ENCODE measurements at places on chromosomes 5 and 9. TPM values are rescaled to one million over a fixed set of nuclear protein-coding genes. Genes with fewer than 3 reads are reported as not detected.

GRCh38 chr9:389159-389558, 174.5 kb downstream of the DOCK8 start:
- no peak overlapping the region for H3K4me3 ChIP-seq
- no peak overlapping the region for H3K27ac ChIP-seq
- no peaks in the 10 kb centered on the region for H3K36me3 ChIP-seq
- no peaks in the 10 kb centered on the region for H3K27me3 ChIP-seq

DNA sequence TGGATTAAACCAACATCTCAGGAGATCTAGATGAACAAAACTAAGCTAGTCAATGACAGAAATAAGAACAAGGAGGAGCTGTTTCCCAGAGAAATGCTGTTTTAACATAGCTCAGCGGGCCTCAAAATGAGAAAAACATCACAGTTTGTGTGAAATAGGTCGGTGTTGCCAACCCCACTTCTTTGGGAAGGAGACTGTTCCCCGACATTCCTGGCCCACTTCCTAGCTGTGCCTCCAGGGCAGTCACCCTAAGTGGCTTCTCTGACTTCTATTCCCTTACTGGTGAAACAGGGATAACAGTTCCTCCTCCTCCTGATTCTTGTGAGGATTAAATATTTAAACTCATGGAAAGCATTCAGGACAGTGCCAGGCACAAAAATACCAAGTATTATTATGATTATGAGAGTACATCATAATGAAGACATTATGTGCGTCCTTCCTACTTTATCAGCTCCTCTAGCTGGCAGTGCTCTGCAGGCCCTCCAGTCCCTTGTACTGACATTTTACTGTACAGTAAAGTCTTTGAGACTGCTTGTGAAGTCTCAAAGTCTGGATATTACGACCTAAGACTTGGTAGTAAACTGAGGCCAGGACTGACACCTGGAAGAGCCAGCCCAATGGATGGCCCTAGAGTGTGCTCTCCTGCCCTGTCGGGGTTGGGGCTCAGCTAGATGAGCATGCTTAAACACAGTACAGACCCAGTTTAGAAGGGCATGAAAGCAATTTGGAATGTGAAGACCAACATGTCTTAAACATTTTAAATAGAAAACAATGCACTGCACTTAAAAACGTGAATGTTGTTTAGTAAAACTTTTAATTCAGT, 7.3 kb downstream of the ISCA1 start:
- H3K4me3 ChIP-seq = no peak overlapping the region
- H3K36me3 ChIP-seq = no peaks in the 10 kb centered on the region
- no peaks in the 10 kb centered on the region for H3K27me3 ChIP-seq
- no peak for DNase-seq
- no peak overlapping the region for H3K27ac ChIP-seq

- no peak for DNase-seq
- no peaks in the 10 kb centered on the region for H3K27me3 ChIP-seq
- no peak overlapping the region for H3K27ac ChIP-seq
Measured at GRCh38 chr5:168039566-168040248, 251.7 kb upstream of the WWC1 start.

DNA sequence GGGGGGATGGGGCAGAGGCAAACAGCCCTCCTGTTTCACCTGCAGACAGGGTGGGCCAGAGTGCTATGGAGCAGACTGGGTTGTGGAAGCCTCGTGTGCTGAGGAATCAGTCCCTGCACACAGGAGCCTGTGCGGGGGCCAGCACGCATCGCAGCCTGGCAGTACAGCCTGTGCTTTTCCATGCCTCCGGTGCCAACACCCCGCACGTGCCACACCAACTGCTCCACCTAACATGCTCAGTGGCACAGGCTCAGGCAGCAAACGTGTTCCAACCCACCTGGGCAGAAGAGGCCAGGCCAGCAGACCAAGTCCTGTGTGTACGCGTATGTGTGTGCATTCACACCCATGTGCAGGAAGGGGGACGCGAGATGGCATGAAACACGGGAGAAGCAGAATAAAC, 37.4 kb upstream of the FBXW11 start:
- H3K27ac ChIP-seq = no peak overlapping the region
- no peaks in the 10 kb centered on the region for H3K27me3 ChIP-seq
- no peak overlapping the region for H3K4me3 ChIP-seq
- DNase-seq = no peak
- H3K36me3 ChIP-seq = no peaks in the 10 kb centered on the region

DNA sequence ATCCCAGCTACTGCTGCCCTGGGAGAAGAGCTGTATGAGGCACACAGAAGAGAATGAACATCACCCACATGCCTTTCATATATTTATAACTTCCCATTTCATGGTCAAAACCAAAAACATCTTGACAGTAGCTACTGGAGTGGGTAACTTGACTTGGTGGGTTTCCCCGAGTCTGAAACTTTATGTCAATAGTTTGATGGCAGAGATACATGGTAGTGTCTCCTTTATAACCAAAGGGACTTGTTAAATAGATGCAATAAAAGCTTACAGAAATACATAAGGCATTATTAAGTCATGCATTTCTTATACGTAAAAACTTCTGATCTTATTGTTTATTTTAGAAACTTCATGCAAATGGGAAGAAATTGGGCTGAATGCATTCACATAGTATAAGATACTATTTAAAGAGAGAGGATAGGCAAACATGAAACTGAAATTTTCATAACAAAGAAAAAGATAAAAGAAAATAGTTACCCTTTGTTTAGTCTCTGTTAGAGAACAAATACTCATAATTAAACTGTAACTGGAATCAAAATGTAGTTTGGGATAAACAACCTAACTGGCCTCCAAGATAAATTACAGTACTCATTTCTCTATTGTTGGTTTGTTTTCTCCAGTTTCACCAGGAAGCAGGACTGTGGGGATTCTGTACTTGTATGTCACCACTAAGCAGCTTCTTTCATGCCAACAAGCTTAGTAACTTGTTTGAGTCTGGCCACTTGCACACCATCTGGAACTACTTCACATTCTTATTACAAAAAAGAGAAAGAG, 459.3 kb upstream of the MEF2C start:
- no peaks in the 10 kb centered on the region for H3K27me3 ChIP-seq
- H3K36me3 ChIP-seq = no peaks in the 10 kb centered on the region
- no peak overlapping the region for H3K4me3 ChIP-seq
- no peak overlapping the region for H3K27ac ChIP-seq

- no peak overlapping the region for H3K4me3 ChIP-seq
- no peaks in the 10 kb centered on the region for H3K4me1 ChIP-seq
- H3K27me3 ChIP-seq = no peaks in the 10 kb centered on the region
- DNase-seq = no peak
- H3K36me3 ChIP-seq = no peaks in the 10 kb centered on the region
Measured at GRCh38 chr5:15790446-15791018, 290.6 kb downstream of the FBXL7 start.

- H3K4me3 ChIP-seq = no peak overlapping the region
- peak overlapping the region; percentile 58 for H3K27ac ChIP-seq
- peak; percentile 60 for DNase-seq
Measured at GRCh38 chr5:42520957-42521356, 97.7 kb downstream of the GHR start.

GRCh38 chr5:125194883-125195282, 448.4 kb upstream of the ZNF608 start:
- no peaks in the 10 kb centered on the region for H3K36me3 ChIP-seq
- H3K4me3 ChIP-seq = no peak overlapping the region
- no peak for DNase-seq
- no peak overlapping the region for H3K27ac ChIP-seq
- no peaks in the 10 kb centered on the region for H3K27me3 ChIP-seq

- H3K4me3 ChIP-seq = no peak overlapping the region
- no peaks in the 10 kb centered on the region for H3K4me1 ChIP-seq
- no peak for DNase-seq
- H3K27me3 ChIP-seq = no peaks in the 10 kb centered on the region
Measured at GRCh38 chr5:8628521-8628920, 759.6 kb downstream of the MTRR start.

DNA sequence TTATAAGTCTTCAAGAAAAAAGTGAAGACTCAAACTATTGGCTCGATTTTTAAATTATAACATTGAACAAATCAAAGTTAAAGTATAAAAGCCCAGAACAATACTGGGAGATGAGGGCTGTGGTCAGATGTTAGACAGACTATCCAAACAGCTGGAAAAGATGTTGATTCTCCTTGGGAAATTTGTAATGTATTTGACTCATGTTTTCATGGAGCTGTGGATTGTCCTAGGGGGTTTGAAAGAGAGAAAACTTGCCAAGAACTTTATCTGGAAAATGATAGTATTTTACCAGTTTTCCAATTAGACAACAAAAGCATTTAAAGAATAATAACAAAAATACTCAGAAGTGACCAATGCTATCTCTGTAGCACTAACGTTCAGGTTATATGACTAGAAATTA, 339.2 kb downstream of the ARL15 start:
- H3K27me3 ChIP-seq = no peaks in the 10 kb centered on the region
- H3K36me3 ChIP-seq = no peaks in the 10 kb centered on the region
- H3K4me3 ChIP-seq = no peak overlapping the region
- no peak overlapping the region for H3K27ac ChIP-seq
- no peak for DNase-seq
- H3K4me1 ChIP-seq = no peaks in the 10 kb centered on the region

GRCh38 chr9:3215658-3216057, 310.1 kb downstream of the RFX3 start:
- H3K27me3 ChIP-seq = no peaks in the 10 kb centered on the region
- H3K4me3 ChIP-seq = no peak overlapping the region
- no peaks in the 10 kb centered on the region for H3K4me1 ChIP-seq
- no peaks in the 10 kb centered on the region for H3K36me3 ChIP-seq
- H3K27ac ChIP-seq = no peak overlapping the region

GRCh38 chr9:16618524-16618923, 251.9 kb downstream of the BNC2 start:
- no peak overlapping the region for H3K4me3 ChIP-seq
- H3K27me3 ChIP-seq = no peaks in the 10 kb centered on the region
- no peak for DNase-seq
- H3K36me3 ChIP-seq = no peaks in the 10 kb centered on the region
- H3K27ac ChIP-seq = no peak overlapping the region
- H3K4me1 ChIP-seq = no peaks in the 10 kb centered on the region

GRCh38 chr9:20526500-20527319, 95.6 kb downstream of the MLLT3 start:
- no peak overlapping the region for H3K27ac ChIP-seq
- H3K27me3 ChIP-seq = no peaks in the 10 kb centered on the region
- H3K36me3 ChIP-seq = no peaks in the 10 kb centered on the region

GRCh38 chr5:94244921-94245320, 373.5 kb downstream of the KIAA0825 start:
- no peak for DNase-seq

DNA sequence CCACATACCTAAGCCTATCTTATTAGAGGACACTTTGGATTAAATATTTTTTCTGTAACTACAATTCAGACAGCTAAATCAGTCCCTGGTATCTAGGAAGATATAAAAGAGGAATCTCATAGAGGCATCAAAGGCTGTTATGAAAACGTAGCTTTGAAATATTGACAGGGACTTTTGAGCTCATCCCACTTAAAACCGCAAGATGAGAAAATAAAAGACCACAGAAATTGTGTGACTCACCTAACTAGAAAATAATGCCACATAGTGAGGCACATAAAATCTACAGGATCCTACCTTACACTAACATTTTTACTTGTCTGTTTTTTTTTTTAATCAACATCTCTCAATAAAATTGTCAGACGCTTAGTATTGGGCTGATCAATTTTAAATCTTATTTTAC, 686.5 kb upstream of the COX7C start:
- H3K27ac ChIP-seq = no peak overlapping the region
- no peaks in the 10 kb centered on the region for H3K36me3 ChIP-seq
- H3K27me3 ChIP-seq = no peaks in the 10 kb centered on the region
- H3K4me1 ChIP-seq = no peaks in the 10 kb centered on the region
- H3K4me3 ChIP-seq = no peak overlapping the region

GRCh38 chr5:139955616-139956273, 87.4 kb downstream of the NRG2 start:
- H3K4me1 ChIP-seq = no peaks in the 10 kb centered on the region
- H3K27me3 ChIP-seq = no peaks in the 10 kb centered on the region
- no peaks in the 10 kb centered on the region for H3K36me3 ChIP-seq
- no peak overlapping the region for H3K4me3 ChIP-seq

DNA sequence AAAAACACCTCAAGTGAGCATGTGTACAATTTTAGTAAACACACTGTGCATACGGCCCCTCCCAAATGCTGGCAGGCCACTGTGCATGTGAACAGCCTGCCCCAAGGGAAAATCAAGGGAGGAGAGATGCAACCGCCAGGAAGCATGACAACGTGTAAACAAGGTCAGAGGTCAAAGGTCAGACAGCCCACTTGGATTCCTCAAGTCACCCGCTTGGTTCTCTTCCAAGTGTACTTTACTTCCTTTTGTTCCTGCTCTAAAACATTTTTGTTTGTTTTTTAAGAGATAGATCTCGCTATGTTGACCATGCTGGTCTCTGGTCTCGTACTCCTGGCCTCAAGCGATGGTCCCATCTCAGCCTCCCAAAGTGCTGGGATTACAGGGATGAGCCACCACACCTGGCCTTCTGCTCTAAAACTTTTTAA, 126.7 kb upstream of the SHB start:
- no peaks in the 10 kb centered on the region for H3K27me3 ChIP-seq
- DNase-seq = no peak
- no peaks in the 10 kb centered on the region for H3K36me3 ChIP-seq
- H3K27ac ChIP-seq = no peak overlapping the region
- no peak overlapping the region for H3K4me3 ChIP-seq

DNA sequence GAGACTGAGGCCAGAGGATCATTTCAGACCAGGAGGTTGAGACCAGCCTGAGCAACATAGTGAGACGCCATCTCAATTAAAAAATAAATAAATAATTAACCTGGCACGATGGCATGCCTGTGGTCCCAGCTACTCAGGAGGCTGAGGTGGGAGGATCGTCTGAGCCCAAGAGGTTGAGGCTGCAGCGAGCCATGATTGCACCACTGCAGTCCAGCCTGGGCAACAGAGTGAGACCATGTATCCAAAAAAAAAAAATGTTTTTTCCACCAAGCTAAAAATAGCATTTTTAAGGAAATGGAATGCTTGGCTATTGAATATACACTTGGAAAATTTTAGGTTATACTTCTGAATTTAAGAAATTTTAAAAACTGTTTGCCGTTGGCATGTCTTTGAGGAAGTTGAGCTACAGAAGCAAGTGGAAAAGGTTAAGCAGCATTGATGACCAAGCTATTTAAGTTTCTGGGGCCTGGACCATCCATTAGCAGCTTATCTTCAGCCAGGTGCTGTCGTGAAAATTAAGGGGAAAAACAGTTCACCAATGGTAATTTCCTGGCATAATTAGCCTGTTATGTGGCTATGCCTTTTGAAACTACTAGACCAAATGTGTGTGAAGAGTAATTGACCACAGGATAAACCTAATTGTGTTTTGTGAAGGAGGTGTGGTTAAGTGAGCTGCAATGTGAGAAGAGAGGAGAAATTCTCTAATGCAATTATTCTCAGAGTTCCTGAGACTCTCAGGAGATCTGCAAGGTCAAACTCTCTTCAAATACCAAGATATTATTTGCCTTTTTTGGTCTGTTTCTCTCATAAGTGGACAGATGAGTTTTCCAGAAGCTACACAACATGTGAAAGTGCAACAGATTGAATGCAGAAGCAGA, 21.0 kb downstream of the F2R start:
- no peak for DNase-seq
- H3K27me3 ChIP-seq = no peaks in the 10 kb centered on the region
- H3K27ac ChIP-seq = no peak overlapping the region
- H3K36me3 ChIP-seq = no peaks in the 10 kb centered on the region
- H3K4me3 ChIP-seq = no peak overlapping the region

Gene LMX1B
- total RNA-seq = not detected

Gene GRM6
- total RNA-seq = not detected

Gene IFNK
- total RNA-seq = not detected

Gene GARIN3
- total RNA-seq = not detected

Gene ADAMTSL2
- 0.74 TPM for total RNA-seq

Gene TMEM141
- total RNA-seq = 236 TPM

Gene SMIM3
- total RNA-seq = 12.6 TPM

Gene FOXD4L6
- total RNA-seq = not detected

Gene THG1L
- total RNA-seq = 15.9 TPM

Gene ARID3C
- not detected for total RNA-seq

Gene PCDHGB3
- 1.1 TPM for total RNA-seq

All from colonic mucosa (tissue), 4 donors.